Hindlimb muscle (tissue), 1 donor: ENCODE measurements at places on chromosomes 3 and 15.
A peak's percentile ranks its signal among the peaks of the same experiment; 100 is the strongest.

DNA sequence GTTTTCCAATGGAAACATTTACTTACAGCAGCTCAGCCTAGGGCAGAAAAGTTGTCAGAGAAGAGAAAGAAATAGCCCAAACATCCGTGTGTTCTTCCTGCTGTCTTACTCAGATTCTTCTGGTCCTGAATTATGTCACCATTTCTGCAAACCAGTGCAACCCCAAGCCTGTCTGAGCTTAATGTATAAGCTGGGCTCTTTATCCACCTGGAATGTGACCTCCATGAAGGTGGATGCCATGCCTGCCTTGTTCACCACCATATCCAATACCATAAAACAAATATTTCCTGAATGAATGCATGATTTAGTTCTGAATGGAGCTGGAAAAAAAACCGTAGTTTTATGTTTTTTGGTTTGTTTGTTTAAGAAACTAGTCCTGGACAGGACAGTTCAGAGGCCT lies 150.9 kb downstream of the RYR3 start:
- DNase-seq = no peak

DNA sequence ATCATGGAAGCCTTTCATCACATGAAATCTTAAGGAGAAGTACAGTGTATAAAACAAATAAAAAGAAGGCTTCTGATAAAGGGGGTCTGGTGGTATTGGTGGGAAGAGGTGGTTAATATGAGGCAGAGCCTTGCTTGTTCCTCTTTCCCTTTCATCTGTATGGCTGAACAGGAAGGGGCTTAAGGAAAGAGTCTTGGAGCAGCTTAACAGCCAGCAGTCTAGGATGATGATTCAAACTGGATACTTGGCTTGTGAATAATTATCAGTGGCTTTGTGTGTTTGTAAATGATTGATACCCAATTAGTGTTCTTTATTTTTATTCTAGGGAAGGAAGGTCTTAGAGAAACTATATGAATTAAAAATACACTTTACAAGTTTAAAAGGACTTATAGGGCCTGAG lies 29.1 kb upstream of the TCAIM start:
- no peak for DNase-seq

GRCh38 chr15:63463793-63464192 lies 40.6 kb upstream of the USP3 start:
- no peak for DNase-seq

- peak; percentile 72 for DNase-seq
Observed at GRCh38 chr3:125137358-125138033, 75.1 kb downstream of the SLC12A8 start.

- no peak for DNase-seq
Observed at GRCh38 chr3:37824954-37825328, 36.7 kb upstream of the CTDSPL start.

DNA sequence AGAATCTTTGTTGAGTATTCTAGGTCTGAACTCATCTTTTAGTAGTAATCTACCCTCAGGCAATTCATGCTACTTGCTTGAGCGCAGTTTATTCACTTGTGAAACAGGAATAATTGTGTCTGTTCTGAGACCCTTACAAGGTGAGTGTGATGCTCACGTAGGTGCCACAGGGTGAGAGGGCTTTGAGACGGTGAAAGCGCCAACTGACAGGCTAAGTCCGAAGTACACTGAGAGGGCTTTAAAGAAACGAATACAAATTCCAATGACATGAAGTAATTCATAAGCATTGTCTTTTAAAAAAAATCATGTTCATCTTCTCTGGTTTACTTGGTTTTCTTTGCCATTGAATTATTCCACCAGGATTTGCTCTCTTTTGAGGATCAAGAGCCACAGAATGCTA lies 393.7 kb upstream of the RGMA start:
- no peak for DNase-seq

- DNase-seq = no peak
Observed at GRCh38 chr3:24263069-24263668, 231.5 kb downstream of the THRB start.

GRCh38 chr3:78867409-78868372 lies 900.1 kb downstream of the ROBO1 start:
- DNase-seq = no peak

DNA sequence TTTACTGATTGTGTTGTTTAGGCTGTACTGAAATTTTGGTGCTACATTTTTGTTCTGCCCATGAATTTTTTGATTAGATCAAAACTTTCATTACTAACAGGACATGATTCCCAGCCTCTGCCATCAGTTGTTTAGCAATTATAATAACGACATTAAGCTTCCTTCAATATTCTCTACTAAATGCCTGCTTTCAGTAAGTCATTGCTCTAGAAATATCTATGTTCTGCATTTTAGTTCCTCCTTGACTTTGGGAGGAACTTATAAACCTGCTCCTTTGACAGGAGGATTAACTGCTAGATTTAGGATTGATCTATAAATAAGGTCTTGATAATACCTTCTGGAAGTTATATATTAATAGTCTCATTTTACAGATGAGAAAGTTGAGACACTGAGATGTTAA lies 269.1 kb downstream of the RAP2B start:
- DNase-seq = no peak

DNA sequence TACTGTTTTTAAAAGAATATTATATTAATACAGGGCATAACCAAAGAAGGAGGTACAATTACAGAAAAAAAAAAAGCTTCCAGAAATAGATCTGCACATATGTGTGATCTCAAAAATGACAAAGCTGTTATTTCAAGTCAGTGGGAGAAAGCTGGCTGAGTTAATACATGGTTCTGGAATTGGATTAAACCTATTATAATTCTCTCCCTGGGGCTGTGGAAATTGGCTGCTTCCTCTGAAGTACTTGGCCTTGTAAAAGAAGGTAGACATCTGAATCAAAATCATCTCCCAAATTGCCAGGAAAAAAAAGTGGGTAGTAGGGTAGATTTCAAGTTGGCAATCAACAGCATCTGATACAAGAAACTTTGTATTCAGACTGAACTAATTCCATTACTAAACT lies 723.9 kb upstream of the ALCAM start:
- no peak for DNase-seq

DNA sequence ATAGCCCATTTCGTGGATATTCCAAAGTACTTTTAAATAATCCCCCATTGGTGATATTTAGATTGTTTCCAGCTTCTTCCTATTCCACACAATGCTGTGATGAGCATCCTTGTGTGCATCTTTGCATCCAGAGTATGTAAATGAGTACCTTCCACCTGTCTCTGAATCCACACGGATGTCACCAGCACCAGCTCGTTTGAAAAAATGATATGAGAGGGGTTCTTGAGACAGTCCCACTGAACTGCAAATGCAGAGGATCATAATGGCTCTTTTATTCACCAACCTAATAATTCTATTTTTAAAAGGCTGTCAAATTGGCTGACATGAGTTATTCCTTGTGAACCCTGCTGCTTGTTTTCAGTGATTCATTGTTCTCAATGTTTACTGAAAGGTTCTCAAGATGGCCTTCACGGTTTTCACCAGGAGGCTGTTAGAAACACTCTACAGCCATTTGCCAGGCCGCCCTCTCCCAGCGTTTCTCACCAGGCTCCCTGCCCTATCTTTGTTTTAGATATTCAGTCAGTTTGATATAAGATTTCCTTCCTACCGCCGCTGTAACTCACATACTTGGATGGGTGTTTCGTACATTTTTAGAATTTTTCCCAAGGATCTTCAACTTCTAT lies 96.7 kb upstream of the PTPRG start:
- DNase-seq = no peak

GRCh38 chr15:69340243-69340900 lies 41.7 kb downstream of the PAQR5 start:
- no peak for DNase-seq

DNA sequence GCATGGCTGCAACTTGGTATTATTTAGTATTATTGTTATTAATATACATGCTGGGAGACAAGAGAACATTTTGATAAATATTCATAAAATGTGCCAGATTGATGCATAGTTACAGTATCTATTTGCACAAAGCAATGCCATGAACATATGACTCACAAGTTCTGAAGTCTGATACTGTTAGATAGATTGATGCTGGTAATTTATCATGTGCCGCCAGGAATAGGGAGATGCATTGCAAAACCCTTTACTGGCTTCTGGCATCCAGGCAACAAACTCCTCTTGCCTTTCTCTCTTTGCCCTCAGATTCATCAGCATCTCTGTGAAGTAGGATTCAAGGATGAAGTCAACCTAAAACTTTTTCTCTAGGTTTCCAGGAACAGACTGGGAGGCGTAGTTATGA lies 41.0 kb upstream of the SLC25A26 start:
- no peak for DNase-seq
